ENCODE measurements at places on chromosomes 1 and 21.
A peak's percentile ranks its signal among the peaks of the same experiment; 100 is the strongest.

DNA sequence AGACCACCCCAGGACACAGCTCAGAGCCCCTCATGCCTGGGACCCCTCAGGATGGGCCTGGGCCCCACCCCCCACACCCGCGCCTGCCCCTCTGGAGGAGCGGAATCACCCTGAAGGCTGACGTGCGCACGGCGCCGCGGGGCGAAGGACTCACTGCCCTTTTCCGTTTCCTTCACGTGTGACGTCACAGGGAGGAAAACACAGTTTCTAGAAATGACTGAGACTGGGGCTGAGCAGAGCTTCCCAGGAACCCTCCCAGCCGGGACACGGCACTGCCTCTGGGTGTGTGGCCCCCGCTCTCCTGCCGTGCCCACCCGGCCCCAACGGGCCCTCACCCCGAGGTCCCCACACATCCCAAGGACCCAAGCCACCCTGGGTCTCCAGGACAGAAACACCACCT is 5.4 kb upstream of the TNFRSF4 start:
- no peak for DNase-seq

GRCh38 chr21:15703932-15704331 is 25.9 kb upstream of the USP25 start:
- no peak for DNase-seq

DNA sequence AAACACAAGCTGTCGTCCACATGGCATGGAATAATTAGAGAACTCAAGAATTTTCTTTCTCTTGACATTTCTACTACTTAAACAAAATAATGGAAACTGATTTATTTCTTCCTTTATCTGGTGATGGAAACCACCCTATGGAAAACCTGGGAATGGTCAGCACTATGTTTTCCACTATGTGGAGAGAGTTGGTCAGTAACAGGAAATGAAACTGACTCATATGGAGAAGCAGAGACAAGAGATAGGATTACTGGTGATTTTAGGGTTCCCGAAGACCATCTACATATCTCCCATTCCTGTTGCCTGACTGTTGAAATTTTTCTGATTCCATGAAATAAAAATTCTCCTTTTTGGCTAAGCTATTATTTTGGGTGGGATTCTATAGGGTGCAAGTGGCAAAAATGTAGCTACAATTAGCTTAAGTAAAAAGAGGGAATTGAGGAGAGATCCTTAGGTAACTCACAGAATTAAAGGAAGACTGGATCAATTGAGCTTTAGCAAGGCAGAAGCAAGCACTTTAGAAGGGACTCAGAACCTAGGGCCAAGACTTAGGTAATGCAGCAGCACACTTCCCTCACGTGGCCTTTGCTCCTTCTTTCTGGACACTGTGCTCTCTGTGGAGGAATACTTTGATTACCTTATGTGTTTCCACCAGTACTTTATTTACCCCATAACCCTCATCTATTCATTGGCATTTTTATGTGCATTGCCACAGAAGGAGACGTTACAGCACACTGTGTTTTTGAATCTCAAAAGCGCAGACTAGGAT is 89.6 kb downstream of the LEPR start:
- DNase-seq: peak; percentile 57

DNA sequence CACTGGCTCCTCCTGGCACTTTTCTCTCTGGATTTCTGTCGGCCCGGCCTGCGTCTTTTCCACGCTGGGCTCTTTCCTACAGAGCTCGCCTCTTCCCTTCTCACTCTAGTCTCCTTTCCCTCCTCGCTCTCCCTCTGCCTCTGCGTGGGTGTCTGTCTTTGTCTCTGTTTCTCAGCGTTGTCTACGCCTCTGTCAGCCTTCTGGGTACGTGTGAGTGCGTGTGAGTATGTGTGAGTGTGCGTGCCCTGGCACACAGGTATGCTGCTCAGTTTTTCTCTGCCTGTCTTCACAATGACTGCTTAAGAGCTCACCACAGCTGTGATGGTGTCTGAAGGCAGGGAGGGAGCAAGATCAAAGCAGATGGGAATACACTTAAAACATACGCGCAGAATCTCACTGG is 77.7 kb downstream of the KIRREL1 start:
- DNase-seq: peak; percentile 42

GRCh38 chr1:202860744-202861419 is 28.1 kb downstream of the RABIF start:
- peak; percentile 24 for DNase-seq

GRCh38 chr21:35504951-35505466 is 455.9 kb upstream of the RUNX1 start:
- no peak for DNase-seq

GRCh38 chr1:204478172-204478899 is 16.3 kb downstream of the PIK3C2B start:
- no peak for DNase-seq

DNA sequence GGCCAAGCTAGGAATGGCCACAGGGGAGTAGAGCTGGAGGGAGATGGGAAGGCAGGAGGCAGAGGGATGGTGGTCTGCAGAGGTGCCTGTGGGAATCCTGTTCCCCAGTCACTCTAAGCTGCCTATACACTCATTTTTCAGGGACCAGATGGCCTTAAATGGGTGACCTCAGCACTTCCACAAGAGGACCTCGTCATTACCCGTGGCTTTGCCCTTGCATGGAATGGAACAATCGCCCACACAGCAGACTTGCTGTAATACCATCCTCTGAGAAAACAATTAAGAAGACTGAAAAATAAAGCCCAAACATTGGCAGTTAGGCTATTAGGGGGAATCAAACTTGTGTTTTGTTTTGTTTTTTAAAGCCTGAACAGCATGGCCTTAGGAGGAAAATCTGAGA is 12.9 kb upstream of the TNN start:
- no peak for DNase-seq

DNA sequence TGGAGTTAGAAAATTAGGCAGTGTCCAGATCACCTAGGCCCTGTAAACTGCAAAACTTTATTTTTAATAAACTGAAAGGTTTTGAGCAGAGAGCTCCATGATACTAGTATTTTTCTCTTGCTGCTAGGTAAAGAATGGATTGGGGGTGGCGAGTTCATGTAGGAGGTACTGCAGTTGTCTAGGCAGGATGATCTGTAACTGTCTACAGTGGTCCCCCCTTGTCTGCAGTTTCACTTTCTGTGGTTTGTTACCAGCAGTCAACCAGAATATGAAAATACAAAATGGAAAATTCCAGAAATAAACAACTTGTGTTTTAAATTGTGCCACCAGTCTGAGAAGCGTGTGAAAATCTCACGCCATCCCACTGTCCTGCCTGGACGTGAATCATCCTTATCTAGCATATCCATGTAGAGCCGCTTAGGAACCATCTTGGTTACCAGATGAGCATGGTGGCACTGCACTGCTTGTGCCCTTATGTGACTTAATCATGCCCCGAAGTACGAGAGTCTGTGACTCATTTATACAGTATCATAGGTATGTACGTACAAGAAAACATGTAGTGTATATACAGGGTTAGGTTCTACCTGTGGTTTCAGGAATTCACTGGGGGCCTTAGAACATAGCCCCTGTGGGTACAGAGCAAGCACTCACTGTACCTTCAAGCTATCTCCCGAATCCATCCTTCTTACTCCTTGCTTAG is 94.2 kb downstream of the AHCTF1 start:
- peak; percentile 21 for DNase-seq

DNA sequence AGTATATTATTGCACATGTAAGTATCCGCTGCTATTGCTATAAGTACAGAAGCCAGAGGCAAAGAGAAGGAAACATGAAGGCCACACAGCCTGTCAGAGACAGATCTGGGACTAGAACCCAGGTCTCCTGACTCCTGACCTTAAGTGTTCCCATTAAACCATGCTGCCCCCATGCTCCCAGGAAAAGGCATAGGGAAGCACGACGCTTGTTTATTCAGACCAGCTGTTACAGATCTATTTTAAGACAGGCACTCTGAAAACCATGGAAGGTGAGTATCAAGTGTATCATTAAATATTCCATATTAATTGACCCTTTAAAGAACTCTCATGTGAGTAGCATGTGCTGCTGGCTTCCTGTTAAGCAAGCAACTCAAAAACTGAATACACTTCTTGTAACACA is 11.4 kb downstream of the VAV3 start:
- no peak for DNase-seq

DNA sequence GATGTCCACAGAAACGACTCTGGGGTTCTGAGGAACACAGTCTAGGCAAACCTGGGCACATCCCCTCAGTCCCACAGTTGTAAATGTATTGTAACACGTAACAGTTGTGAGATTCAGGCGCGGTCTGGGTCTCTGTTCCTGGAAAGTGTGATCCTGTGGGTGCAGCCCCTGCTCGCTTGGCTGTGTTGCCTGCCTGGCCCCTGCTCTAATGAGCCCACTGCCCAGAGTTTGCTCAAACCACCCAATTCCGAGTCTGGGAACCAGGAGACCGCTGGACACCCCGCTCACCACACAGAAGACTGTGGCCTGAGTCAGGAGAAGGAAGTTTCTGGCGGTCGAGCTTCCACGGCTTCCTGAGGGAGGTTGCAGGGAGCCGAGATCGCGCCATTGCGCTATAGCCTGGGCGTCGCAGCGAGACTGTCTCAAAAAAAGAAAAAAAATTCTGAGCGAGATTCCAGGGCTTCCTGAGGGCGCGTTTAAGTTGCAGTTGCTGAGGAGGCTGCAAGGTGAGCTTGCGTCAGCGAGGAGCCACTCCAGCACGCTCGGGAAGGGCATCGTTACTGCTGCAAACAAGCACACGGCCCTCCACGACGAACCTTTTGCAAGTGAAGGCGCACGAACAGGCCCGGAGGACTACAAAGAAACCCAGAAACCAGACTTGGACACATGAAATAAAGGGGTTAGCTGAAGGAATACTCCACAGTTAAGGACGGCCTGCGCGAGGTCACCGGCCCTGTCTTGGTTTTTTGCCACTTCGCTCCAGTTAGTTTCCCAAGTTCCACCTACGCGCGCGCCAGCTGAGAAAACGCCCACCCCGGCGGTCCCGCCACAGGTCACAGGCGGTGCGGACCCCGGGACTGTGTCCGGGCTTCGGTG is 1.1 kb downstream of the C21orf58 start:
- peak; percentile 38 for DNase-seq

DNA sequence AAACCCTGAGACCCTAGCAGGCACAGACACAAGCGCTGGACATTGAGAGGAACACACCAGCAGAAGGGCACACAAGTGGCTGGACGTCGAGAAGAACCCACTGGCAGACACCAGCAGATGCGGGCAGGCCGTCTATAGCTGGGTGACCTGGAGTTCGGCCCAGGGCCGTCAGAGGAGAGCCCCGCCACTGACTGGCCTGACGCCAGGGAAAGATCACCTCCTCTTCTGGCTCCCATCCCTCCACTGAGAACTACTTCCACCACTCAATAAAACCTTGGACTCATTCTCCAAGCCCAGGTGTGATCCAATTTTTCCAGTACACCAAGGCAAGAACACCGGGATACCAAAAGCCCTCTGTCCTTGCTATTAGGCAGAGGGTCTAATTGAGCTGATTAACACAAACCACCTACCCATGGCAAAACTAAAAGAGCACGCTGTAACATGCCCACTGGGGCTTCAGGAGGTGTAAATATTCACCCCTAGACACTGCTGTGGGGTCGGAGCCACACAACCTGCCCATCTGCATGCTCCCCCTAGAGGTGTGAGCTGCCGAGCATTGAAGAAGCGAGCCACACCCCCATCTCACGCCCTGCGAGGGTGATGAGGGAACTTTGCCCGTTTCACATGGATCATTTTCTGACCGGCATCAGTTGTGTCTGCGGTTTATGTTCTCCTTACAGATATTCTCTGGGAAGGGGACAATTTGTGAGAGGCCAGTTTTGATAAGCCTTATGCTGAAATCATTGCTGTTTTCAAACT is 104.8 kb downstream of the HLX start:
- DNase-seq: no peak

DNA sequence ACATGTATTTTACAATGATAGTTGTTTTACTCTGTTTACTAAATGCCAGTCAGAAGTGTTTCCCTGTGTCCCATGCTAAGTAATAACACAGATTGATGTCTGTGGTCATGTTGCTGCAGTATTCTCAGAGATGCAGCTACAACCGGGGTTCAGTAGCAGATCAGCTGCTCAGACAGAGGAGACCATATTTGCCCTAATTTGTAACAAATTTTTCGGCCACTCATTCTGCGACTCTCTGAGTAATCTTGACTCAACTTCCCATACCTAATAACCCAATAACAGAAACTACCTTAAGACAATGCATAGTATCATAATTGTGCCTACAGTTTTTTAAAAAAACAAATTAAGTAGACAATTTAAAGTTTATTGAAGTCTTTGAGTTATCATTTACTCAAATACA is 32.6 kb downstream of the NIBAN1 start:
- no peak for DNase-seq

DNA sequence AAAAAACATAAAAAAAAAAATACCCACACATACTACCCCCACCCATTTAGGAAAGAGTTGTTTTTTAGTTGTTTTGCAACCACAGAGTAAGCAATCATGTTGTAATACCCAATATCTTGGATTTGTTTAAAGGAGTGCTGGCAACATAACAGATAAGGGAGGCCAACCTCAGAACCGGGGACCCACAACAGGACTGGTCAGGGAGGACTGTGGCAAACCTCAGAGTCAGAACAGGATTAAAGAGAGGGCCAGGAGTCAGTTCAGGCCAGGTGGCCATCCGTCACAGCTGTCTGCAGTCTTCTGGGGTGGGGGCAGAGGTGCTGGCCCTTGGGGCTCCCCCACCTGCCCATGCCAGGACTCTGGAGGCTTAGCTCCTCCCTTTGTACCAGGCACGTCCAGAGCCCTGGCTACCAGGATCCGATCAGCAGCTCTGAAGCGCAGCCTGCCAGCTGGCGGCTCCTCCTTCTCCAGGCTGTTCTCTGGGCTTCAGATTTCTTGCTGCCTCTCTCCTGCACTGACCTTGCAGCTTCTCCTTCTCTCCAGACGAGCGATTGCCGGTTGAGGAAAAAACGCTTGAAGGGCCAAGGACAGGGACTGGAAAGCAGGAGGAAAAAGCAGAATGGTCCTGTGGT is 7.9 kb downstream of the H6PD start:
- DNase-seq: peak; percentile 68

- peak; percentile 55 for DNase-seq
Observed at GRCh38 chr1:10399444-10399941, 629 bp downstream of the PGD start.

DNA sequence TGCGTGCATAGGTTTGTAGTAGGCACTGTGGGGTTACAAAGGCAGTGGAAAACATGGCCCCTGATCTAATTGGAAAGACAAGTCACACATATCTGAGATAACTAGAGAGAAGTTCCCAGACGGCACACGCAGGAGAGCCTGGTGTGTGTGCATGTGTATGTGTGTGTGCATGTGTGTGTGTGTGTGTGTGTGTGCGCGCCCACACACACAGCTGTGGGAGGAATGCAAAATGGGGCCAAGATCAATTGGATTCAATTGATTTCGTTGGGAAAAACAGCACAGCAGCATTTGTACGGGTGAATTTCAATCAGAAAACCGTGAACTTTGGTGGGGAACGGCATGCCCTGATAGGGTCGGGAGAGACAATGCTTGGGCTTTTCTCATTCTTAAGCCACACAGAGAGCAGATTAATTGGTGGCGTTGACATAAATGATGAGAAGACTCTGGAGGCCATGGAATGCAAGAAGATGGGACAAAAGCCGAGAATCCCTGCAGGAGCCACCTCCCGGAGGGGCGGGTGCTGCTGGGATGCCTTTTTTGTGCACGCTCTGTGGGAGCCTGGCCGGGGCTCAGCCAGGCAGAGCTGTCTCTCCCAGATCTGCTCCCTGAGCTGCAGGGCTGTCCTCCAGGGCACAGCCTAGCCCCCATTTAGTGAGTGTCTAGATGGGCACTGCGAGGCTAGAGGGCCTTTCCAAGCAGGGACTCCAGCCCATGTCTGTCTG is 322.0 kb downstream of the CAMTA1 start:
- DNase-seq: no peak

GRCh38 chr1:245810789-245811337 is 656.1 kb downstream of the KIF26B start:
- DNase-seq: no peak

All from fibroblast of mammary gland (primary cell).